ENCODE measurements at places on chromosomes 5 and 9.

DNA sequence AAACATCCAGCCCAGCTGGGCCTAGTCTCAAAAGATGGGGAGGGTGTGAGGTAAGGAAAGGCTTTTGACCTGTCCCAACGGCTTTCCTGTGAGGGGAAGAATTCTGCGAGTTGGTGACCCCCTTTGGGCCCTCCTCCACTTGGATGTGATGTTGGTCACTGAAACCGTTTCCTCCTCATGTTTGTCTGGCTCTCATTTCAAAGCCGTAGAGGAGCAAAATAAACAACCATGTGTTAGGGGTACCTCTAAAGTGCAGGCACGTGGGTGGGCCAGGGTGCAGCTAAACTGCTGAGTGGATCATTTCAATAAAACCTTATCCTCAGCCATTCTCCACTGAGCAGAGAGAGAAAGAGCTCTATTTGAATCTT, 84.3 kb upstream of the MELK start:
- DNase-seq, result no peak

GRCh38 chr9:129995409-129996160, 47.4 kb downstream of the FNBP1 start:
- peak; percentile 63 for DNase-seq

GRCh38 chr9:114478871-114479270, 26.4 kb downstream of the WHRN start:
- DNase-seq, result no peak

DNA sequence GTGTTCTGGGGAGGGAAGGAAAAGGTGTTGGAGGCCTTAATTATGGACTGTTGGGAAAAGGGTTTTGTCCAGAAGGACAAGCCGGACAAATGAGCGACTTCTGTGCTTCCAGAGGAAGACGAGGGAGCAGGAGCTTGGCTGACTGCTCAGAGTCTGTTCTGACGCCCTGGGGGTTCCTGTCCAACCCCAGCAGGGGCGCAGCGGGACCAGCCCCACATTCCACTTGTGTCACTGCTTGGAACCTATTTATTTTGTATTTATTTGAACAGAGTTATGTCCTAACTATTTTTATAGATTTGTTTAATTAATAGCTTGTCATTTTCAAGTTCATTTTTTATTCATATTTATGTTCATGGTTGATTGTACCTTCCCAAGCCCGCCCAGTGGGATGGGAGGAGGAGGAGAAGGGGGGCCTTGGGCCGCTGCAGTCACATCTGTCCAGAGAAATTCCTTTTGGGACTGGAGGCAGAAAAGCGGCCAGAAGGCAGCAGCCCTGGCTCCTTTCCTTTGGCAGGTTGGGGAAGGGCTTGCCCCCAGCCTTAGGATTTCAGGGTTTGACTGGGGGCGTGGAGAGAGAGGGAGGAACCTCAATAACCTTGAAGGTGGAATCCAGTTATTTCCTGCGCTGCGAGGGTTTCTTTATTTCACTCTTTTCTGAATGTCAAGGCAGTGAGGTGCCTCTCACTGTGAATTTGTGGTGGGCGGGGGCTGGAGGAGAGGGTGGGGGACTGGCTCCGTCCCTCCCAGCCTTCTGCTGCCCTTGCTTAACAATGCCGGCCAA, 19.1 kb downstream of the PTGES2 start:
- DNase-seq, result no peak

DNA sequence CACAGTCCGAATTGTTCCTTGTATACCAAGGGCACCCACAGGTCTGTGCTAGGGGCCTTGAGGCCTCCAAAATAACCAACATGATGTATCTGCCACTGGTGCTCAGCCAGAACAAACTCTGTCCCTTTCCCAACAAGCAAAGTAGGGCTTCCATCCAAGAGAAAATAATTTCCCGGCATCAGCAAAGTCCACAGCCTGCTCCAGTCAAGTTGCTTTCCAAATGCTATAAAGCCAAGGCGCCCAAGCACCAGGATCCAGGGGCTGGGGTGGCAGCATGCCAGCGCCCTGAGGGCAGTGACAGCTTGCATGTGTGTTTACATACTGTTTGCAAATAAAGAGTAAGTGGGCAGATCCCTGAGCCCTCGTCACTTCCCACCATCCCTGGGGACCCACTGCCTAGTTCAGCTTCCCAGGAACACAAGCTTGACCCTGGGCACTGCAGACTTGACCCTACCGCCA, 155.9 kb downstream of the ERCC6L2 start:
- no peak for DNase-seq

DNA sequence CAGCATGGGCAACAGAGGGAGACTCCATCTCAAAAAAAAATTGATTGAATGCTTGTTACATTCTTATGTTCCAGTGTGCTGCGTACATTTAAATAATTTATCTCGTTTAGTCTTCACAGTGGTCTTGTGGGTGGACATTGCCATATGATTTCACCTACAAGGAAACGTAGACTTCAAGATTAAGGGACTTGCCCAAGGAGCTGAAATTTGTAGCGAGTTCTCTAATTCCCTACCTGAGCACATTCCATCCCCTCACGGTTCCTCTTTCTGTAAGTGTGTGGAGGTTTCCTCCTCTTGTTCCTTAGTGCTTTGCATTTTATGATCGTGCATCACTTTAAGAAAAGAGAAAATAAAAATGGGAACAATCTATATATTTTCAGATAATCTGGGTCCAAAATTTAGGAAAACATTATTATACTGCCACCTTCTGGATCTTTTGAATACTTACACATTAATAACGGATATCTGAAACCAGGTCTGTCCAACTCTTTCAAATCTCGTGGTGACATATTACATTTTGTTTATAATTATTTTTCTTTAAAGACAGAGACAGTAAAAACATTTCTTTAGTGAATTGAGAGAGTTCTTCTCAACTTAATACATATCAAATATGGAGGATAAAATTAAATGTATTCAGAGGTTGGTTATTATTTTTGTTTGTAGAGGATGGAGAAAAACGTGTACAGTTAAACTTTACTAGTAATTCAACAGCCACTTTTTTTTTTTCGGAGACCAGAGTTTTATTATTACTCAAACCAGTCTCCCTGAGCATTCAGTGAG, 29.9 kb upstream of the C7 start:
- no peak for DNase-seq

GRCh38 chr9:122394265-122395125, 23.7 kb downstream of the PTGS1 start:
- DNase-seq, result no peak

DNA sequence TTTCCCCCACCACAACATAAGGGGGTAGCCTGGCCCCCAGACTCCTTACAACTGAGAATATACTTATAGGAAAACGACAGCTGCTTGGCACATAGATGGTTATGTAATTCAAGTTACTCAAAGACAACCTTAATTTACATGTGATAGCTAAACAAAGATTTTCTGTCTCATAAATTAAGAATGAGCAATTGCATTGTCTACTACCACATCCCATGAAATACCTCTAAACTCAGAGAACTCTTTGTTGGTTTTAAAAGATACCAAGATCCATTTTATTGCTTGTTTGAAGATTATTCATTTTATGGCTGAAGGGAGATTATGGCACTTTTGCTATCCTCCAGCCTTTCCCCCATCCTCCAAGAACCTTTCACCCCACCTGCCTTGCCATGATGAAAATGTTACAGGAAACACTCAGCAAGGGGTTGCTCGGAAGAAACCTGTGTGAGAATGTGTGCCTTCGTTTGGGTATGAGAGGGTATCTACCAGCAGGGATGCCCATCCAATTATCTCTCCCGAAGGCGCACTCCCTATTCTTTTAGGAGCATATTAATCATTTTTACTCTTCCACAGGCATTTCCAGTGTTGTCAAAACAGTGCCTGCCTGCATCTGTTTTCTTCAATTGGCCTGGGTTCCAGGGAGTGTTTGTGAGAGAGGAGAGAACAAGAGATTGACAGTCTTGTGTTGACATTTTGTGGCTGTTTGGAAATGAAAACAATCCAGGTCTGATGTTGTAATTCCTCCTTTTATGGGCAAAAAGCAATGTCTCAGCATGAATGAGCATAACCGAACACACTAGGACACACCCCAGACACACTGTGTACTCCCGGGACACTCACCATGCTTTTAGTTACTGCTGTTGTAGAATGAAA, 208.0 kb upstream of the ANKRD55 start:
- DNase-seq, result no peak

- DNase-seq, result no peak
Measured at GRCh38 chr5:43227655-43228054, 35.6 kb downstream of the NIM1K start.
